Stimulated activated naive CD4-positive, alpha-beta T cell (primary cell): ENCODE measurements at places on chromosomes 6 and 20.

DNA sequence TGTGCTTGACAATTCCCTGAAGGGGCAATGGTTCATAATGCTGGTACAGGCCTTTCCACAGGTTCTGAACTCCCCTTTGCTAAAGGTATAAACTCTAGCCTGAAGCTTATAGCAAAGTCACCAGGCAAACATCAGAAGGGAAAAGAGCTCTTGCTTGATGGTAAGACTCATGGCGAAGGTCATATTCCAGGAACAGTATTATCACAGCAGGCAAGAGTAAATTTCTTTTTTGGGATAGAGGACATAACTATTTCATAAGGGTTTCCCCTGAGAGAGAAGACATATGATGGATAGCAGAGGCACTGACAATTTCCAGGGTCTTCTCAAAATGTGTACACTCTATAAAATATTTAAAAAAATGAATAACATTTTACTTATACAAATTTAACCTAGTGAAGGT lies 86.8 kb downstream of the PRKN start:
- DNase-seq, result no peak

DNA sequence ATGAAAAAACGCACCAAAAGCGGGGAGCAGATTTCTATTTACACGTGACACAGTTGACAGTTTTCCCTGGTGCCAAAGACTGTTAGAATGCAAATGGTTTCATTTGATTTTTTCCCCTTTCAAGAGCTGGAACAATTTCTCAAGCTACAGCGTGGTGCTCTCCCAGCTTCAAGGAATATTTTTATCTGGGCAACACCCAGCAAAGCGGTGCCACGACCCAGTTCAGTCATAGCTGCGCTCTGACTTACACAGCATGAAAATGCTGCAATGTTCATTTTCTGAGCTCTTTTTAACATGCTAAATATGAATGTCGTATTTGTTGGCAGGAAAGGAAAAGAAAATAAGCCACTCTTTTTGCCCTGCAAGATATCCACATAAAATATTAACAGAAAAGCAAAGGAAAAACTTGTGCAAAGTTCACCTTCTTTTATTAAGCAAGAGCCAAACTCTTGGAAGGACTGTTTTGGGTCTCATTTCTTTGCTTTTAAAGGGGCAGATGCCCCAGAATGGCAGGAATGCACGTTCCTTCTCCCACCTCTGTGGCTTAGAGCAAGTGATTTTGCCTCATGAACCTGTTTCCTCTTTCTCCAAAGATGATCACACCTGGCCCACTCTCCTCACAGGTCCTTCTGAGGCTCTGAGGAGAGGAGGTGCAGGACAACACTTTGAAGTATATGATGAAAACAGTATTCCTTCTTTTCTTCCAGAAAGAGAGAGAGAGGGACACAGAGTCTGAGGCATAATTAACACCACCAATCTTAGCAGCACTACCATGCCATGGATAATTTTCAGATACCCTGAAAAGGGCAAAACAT lies 47.0 kb downstream of the TTI1 start:
- DNase-seq, result no peak

- no peak for DNase-seq
Measured at GRCh38 chr6:106188104-106188794, 102.1 kb downstream of the PRDM1 start.

DNA sequence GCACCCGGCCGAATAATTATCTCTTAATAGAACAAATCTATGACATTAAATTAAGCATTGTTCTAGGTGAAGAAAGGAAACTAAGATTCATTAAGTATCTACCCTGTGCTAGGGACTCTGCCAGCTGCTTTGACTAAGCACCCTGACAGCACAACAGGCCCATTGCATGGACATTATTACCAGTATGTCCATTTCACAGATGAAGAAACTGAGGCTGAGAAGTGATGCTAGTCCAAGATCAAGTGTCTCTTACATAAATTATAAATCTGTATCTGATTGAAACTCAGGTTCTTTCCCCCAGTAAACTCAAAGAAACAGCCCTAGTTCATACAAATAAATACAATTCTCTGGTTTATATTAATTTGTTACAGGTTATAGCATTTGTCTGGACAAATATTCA lies 31.3 kb downstream of the SLC22A23 start:
- DNase-seq, result no peak

GRCh38 chr6:46815130-46815529 lies 21.9 kb downstream of the MEP1A start:
- DNase-seq, result no peak

- no peak for DNase-seq
Measured at GRCh38 chr6:38150021-38150420, 330.5 kb downstream of the ZFAND3 start.

- no peak for DNase-seq
Measured at GRCh38 chr20:59325142-59325523, 24.7 kb downstream of the EDN3 start.

DNA sequence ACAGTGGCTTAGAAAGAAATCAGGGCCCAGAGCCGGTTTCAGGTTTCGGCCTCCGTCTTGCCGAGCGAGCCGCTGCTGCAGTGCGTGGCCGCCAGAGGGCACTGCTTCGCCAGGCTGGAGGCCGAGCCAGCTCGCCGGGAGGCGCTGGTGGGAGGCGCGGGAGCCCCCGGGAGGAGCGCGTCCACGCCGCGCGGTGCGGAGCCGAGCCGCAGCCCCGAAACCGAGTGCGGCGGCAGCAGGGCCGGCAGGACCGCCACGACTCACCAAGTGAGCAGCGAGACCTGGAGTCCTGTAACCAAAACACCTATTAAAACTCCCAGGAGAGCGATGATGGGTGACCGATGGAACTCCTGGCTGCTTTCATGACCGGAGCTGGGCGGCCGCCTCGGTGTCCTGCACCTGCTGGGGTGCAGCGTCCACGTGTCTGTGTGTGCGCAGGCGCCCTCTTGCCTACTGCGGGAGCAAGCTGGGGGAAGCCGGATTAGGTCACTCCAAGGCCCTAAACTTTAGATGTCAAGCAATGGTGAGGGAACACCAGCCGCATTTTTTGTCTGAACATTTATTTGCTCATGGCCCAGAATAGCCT lies 186.9 kb upstream of the UST start:
- peak; percentile 66 for DNase-seq

GRCh38 chr6:58198301-58198700 lies 880.9 kb downstream of the PRIM2 start:
- no peak for DNase-seq

GRCh38 chr20:46563860-46564221 lies 13.4 kb upstream of the OCSTAMP start:
- no peak for DNase-seq

DNA sequence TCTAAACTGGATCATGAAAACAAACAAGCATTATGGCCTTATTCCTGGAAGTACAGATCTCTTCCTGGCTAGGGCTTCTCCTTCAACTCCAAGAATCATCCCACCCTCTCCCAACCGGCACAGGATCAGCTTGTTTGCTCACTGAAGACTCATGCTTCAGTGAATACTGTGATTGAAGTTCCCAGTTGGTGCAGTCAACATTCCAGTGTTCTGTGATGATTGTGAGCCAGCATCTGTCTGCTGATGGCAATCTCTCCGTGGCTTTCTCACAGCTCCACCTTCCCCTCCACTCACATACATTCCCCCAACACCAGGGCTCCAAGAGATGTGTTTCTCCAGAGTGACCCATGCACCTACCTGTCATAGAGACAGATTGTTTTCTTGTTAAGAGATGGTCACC lies 421.3 kb upstream of the BTBD3 start:
- DNase-seq, result no peak

DNA sequence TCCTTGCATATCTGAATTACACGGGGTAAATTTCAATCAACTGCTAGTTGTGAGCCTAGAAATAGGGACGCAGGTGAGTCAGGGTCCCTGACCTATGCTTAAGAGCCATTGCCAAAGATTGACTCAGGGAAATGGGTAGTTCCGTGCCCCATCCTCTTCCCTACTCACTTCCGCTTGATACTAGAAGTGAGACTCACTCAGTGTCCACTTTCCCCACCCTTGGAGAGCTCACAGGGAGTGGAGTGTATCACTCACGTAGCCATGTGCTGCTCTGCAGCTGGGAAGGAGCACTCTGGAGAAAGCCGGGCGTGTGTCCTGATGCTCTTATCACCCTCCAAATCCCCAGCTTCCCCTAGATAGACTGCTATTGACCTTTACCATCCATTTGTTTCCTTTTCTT lies 543 bp upstream of the MUC22 start:
- no peak for DNase-seq

DNA sequence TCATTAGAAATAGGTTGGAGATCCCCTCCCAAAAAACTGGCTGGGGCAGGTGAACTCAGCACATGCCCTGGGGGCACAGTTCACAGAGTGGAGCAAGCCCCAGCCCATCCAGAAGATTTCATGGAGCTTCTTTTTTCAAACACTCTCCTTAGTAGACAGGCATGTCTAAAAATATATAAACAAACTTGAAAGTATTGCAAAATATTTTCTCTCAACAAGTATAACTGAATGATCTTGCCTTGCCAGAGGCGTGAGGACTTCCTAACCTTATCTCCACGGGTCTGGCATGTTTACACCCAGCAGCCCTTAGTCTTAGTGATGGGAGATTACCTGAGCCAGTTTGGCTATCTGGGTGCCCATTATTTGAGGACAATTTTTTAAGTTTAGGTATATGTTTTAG lies 107.1 kb downstream of the QRSL1 start:
- DNase-seq, result no peak

DNA sequence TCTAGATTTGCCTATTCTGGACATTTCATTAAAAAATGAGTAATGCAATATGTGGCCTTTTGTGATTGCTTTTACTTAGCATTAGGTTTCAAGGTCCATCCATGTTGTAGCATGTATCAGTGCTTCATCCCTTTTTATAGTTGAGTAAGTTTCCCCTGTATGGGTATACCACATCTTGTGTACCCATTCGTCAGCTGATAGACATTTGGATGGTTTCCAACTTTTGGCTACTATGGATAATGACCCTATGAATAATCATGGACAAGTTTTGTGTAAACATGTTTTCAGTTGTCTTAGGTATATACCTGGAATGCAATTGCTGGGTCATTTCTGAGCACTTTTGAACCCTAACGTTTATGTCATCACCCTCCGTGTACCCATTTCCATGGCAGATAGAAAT lies 15.4 kb downstream of the METTL24 start:
- no peak for DNase-seq

DNA sequence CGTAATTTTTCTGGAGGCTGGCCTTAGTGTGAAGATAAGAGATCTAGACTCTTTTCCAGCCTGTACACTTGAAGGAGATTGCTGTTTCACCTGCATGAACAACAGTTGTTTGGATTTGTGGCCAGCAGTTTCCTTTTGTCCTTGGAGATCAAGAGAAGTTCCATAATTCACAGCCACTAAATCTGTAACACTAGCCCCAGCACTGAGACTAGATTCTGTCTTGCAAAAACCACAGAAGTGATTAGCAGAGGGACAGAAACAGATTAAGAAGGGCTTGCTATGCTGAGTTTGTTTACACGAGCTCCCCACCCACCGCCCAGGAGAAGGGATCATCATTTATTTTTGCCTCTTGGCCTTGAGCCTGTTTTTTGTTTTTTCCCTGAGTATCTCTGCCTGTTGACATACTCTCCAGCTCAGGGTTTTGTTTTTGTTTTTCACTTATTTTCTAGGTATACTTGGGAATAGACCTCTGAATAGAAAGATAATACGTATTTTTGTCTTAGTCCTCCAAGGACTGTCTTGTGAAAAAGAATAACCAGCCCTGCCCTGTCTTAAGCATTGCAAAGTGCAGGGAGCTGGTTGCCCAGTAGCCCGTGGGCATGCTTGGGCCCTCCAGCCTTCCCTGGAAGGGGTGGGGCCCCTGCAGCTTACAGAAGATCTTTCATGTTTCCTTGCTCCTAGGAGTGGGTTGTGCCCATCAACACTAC lies 93.1 kb upstream of the SOX4 start:
- no peak for DNase-seq

DNA sequence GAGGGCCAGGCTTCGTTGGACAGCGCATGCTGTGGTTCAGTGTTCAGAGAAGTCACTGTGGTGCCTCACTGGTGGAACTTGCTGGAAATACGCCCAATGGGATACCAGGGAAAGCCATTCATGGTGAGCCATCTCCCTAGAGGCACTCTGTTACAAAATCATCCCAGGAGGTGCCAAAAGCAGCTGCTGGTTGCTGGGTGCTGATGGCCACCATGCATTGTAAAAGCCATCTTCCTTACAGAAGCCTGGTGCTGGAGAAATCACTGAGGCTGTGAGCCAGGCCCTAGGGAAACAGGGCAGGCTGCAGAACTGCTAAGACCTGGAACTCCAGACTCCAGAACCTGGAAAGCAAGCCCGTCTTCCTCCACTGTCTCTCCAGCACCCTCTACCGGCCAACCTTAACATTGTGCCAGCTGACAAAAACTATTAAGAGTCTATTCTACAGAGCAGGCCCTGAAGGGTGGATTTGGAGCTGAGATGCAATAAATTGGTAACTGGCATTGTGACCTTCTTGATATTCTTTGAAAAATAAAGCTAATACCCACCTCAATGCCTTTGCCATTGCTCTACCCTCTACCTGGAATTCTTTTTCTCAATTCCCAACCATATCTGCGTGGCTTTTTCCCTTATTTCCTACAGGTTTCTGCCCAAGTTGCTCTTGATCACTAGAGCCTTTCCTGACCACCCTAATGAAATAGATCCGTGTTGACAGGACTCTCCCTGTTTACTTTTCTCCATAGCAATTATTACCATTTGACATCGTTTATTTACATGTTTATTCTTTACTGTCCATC lies 18.5 kb downstream of the SNRPB start:
- DNase-seq, result peak; percentile 20
